ENCODE measurements at places on chromosomes 3 and 15. TPM values are rescaled to one million over a fixed set of nuclear protein-coding genes. Genes with fewer than 3 reads are reported as not detected.
A peak's percentile ranks its signal among the peaks of the same experiment; 100 is the strongest.

GRCh38 chr15:39084674-39085530, 496.0 kb upstream of the THBS1 start:
- DNase-seq = peak; percentile 19

DNA sequence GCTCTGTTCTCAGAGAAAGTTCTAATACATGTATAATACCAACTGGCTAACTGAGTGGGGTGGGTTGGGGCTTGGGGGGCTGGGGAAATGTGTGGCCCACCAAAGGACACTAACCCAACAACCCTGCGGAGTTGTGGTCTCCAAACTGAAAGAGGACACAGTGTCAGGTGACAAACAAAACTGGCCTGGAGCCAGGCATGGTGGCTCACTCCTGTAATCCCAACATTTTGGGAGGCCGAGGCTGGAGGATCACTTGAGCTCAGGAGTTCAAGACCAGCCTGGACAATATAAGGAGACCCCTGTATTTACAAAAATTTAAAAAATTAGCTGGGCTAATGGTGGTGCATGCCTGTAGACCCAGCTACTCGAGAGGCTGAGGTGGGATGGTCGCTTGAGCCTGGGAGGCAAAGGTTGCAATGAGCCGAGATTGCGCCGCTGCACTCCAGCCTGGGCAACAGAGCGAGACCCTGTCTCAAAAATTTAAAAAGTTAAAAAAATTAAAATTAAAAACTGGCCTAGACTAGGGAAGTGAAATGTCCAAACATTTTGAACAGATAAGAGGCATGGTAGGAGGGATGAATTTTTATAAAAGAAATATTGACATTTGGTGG, 31.7 kb upstream of the SRP14 start:
- DNase-seq = no peak

FBXL22 gene
- 0.43 TPM for total RNA-seq

CHL1 gene
- total RNA-seq = 11.3 TPM

DNA sequence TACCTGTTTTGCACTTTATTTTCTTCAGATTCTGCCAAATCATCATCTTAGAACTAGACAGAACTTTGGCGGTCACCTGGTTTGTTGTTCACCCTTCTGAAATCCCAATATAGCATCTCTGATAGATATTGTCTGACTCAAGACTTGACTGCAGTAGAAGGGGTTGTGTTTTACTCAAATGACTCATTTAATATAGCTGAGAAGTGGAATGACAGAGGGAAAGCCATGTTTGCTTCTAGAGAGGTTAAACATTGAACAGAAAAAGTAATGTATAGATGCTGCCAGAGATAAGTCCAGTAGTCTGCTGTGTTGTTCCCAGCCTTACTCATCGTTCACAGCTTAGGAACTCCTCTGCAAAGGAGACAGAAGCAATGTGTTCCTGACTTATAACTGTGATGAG, 402.0 kb downstream of the AGBL1 start:
- no peak for DNase-seq

DNA sequence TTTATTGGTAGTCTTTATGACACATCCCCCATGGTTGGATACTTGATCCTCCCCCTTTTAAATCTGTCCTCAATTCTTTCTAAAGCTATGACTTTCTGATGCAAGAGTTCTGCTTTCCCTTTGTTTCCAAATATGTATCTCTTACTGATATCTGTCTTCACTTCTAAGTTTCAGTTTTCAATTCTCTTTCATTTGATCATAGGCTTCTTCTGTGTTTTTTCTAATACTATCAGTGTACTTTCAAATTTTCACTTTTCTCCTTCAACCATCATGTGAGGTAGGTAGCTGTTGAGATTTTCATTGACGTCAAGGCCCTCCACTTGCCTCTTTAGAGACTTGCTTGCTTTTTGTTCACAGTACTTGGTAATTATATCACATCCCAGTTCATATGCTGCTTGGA, 436.5 kb downstream of the CNTN4 start:
- no peak for DNase-seq

PRSS50 gene
- not detected for total RNA-seq

DNA sequence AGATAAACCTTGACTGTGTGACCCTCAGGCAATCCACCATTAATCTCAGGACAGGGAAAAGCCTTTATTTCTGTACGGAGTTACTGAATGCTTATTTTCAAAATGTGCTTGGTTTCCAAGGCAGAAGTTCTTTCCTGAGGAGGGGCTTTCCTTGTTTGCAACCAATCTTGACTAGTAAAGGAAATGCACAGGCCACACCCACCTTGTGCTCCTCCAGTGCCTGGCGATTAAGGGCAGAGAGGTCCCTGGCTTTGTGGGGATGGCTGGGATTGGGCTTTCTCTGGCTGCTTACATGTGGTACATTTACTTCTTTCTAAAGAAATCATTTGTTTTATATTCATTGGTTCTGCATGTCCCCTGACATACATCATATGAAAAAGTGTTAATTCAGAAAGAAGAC, 47.8 kb downstream of the ZNF621 start:
- DNase-seq = no peak

DNA sequence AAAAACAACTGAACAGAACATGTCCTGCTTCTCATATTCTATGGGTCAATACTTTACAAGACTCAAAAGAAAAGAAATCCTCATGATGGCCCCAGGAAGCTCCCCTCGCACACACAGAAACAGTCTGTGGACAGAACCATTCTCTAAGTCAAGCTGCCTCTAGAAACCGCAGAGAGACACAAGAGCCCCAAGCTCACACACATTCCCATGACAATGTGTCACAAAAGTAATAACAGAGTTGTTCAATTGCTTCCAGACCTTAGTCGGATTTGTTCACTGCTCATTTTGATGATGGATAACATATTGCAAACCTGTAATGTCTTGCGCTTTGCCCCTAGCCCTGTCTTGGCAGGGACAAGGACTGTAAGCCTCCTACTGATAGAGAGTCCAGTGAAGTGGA, 60.9 kb downstream of the UMPS start:
- DNase-seq = no peak

GRCh38 chr15:69082554-69082953, 68.1 kb downstream of the NOX5 start:
- DNase-seq = no peak

DNA sequence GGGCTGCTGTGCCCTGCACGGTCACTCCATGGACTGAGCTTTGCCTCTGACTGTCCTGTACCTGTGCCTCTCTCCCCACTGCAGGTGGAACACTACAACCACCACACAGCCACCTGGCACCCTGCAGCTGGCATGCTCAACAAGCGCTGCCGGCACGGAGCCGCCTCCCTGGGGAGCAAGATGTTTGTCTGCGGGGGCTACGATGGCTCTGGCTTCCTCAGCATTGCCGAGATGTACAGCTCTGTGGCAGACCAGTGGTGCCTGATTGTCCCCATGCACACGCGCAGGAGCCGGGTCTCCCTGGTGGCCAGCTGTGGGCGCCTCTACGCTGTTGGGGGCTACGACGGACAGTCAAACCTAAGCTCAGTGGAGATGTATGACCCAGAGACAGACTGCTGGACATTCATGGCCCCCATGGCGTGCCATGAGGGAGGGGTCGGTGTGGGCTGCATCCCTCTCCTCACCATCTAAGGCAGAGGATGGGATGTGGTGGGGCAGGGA, 37.3 kb upstream of the PTPN23 start:
- DNase-seq = no peak

GRCh38 chr3:19016851-19017250, 131.5 kb upstream of the KCNH8 start:
- no peak for DNase-seq

- DNase-seq = no peak
Measured at GRCh38 chr3:100781301-100781700, 72.0 kb downstream of the TFG start.

GRCh38 chr3:186824430-186825139, 17.9 kb upstream of the ADIPOQ start:
- DNase-seq = peak; percentile 25

LSAMP gene
- total RNA-seq = 45.1 TPM

CPN2 gene
- not detected for total RNA-seq

DNA sequence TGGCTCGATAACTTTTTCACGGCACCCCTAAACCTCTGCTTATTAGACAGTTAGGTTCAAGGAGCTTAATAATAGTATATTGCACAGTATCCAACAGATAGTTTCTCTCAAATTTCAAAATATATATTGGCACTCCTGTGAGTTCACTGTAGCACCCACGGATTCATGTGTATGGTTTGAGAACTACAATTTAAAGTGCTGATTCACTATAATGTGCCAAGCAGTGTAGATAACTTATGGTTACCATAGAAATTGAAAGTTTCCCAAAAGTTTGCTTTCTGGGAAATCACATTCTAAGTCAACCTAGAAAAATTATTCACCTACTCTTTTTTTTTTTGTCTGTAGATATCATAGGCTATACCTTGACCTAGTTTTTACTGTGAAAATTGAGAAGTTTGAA, 86.6 kb downstream of the GAP43 start:
- DNase-seq = no peak

DNA sequence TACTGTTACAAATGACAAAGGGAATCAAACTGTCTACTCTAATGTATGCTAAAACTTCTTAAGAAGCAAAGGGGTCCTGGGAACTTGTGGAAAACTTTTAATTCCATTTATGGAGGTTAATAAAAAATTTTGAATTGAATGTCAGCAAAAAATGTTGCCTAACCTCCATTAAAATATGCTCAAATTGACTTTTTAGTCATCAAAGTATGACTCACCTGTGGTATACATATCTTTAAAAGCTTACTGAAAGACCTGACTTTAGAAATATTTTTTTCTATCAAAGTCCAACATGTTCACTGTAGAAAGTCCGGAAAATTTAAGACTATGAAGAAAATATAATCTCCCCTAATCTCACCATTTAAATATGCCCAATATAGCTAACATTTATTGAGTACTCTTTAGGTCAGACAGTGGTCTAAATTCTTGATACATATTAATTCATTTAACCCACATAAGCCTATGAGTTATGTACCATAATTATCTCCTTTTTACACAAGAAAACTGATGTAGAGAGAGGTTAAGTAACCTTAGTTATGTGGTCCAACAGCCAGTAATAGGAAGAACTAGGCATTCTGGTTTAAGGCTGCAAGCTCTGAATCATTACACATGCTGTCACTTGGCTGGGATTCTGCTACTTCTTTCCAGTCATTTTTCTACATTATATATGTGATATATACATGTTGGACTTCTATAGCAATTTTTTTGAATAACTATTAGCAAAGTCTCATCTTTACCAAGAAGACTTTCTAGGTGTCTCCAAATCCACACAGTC, 83.6 kb downstream of the PDZRN3 start:
- DNase-seq = no peak

TRPM1 gene
- total RNA-seq = 3.2 TPM

DNA sequence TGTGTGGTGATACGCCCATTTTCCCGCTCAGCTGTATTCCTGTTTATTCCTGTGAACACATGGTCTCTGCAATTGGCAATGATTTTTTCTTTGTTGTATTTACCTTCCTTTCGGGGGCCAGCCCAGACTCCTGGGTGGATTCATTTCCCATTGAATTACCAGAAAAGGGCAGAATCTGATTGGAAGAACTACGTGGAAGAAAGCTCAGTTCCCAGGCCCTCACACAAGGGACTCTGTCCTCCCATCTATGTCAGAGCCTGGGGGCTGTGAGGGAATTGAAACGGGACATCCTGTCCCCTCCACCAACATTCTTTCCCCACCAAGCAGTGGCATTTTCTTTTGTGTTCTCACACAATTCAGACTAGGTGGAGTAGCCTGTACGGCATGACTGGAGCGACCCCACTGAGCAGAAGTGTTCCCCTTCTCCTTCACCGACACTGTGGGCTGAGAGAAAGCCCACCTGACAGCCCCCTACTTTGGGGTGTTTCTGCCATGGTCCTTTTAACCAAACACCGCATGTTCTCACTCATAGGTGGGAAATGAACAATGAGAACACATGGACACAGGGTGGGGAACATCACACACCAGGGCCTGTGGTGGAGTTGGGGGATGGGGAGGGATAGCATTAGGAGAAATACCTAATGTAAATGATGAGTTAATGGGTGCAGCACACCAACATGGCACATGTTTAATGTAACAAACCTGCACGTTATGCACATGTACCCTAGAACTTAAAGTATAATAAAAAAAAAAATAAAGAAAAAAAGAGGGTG, 32.1 kb upstream of the RFTN1 start:
- DNase-seq = no peak

GRCh38 chr15:80823995-80824394, 44.8 kb downstream of the CEMIP start:
- no peak for DNase-seq

ONECUT1 gene
- total RNA-seq = not detected

IL16 gene
- 0.12 TPM for total RNA-seq

GRCh38 chr3:128803307-128803706, 76.1 kb upstream of the ACAD9 start:
- no peak for DNase-seq

- no peak for DNase-seq
Measured at GRCh38 chr3:184927796-184928315, 115.9 kb downstream of the VPS8 start.

PLSCR2 gene
- not detected for total RNA-seq

DNA sequence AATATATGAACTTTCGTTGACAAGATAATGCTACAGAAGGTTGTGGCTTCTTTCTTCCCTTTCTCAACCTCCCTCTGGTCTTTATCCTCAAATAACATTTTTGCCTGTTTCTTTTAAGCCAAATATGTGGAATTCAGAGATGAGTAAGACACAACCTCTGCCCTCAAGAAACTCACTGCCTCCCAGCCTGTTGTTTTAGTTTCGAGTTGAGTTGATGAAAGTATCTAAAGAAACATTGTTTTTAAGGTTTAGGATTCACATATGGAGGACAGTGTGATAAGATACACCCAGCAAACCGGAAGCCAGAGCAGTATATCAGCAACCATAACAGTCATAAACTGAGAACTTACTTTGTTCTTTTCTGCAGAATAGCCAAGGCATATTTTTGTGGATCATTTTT, 218.6 kb downstream of the THSD4 start:
- DNase-seq = no peak

DNA sequence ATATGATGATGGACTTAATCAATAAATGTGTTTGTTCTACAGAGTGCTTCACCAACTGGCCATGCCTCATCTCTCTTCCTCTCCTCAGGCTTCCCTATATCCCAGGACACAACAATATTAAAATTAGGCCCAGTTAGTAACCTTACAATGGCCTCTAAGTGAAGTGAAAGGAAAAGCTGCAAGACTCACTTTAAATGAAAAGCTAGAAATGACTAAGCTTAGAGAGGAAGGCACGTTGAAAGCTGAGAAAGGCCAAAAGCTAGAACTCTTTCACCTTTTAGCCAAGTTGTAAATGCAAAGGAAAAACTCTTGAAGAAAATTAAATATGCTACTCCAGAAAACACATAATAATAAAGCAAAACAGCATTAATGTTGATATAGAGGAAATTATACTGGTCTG, 1010.3 kb downstream of the NAALADL2 start:
- no peak for DNase-seq

DNA sequence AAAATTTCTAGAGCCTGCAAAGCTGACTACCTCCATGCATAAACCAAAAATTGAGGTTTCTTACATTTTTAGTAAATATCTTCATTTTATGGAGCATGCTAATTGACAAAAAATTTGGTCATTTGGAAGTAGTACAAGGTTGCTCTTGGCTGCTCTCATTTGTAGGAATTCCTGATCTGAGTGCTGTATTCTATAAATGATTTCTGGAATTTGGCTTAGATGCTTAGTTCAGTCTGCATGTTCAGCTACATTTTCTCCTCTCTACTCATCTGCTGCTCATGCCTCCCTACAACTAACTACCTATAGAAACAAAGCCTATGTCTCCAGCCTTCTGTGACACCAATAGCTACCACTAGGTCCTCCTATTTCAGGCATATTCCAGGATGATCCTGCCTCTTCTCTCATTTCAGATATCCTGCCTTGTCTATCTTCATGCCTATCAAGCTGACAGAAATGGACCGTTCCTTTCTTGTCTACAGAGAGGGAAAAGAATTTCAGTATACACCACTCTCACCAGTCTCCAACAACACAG, 901.1 kb downstream of the TBL1XR1 start:
- DNase-seq = no peak

All from G401 (cell line).